Muscle of arm (tissue), 14 donors: ENCODE measurements at places on chromosomes 1 and 21. TPM values are rescaled to one million over a fixed set of nuclear protein-coding genes. Genes with fewer than 3 reads are reported as not detected.

GRCh38 chr1:96361271-96361856 lies 360.2 kb upstream of the PTBP2 start:
- DNase-seq = no peak

DNA sequence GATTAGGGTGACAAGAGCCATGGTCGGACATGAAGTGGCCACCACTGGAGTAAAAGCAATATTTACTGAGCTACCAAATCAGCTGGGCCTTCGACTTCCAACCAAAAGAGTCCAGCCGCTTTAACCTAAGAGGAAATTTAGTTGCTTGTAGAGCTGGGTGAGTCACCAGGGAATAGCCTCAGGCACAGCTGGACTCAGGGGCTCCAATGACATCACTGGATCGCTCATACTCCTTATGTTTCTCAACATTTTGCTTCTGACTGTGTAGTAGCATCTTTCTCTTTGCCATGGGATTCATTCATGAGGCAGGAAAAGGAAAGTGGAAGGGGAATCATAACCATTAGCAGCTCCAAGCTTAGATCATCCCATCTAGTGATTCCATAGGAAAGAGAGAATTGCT lies 664.4 kb downstream of the MATN1 start:
- no peak for DNase-seq

GRCh38 chr1:25805863-25806225 lies 5.9 kb downstream of the SELENON start:
- no peak for DNase-seq

DNA sequence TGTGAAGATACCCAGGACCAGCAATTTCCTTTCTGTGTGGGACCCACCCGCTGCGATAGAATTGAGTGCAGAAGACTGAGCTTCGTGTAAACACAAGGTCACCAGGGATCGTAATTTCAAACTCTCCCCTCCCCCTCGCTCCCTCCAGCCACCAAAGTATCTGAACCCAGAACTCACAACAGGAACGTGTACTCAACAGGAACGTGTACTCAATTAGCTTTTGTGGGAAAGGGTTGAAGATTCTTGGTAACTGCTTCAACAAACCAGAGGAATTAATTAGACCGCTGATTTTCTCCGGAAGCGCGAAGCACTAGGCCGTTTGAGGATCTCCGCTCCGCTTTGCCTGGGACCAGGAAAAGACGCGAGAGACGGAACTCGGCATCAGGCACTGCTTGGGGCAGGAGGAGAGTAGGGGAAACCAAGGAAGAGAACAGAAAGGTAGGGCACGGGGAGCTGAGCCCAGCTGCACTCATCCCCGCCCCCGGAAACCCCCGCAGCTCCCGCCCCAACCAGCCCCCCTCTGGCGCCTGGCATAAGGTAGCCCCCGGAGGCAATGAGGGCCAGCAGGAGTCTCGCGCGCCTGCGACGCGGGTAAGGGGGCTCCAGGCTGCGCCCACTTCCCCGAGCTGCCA lies 453 bp downstream of the DRAM2 start:
- DNase-seq = peak; percentile 65

DNA sequence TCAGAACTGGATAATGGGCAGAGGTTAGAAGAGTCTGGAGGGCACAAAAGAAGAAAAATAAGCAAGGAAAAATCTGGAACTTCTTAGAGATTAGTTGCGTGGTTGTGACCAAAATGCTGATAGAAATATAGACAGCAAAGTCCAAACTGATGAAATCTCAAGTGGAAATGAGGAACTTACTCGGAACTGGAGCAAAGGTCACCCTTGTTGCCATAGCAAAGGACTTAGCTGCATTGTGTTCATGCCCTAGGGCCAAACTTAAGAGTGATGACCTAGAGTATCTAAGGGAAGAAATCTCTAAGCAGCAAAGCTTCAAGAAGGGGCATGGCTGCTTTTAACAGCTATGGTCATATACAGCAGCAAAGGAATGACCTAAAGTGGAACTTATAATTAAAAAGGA lies 180.0 kb downstream of the TTLL7 start:
- DNase-seq = no peak

GRCh38 chr1:44780583-44781121 lies 5.3 kb downstream of the RPS8 start:
- no peak for DNase-seq

- DNase-seq = no peak
Measured at GRCh38 chr1:162635418-162635817, 3.2 kb downstream of the DDR2 start.

DNA sequence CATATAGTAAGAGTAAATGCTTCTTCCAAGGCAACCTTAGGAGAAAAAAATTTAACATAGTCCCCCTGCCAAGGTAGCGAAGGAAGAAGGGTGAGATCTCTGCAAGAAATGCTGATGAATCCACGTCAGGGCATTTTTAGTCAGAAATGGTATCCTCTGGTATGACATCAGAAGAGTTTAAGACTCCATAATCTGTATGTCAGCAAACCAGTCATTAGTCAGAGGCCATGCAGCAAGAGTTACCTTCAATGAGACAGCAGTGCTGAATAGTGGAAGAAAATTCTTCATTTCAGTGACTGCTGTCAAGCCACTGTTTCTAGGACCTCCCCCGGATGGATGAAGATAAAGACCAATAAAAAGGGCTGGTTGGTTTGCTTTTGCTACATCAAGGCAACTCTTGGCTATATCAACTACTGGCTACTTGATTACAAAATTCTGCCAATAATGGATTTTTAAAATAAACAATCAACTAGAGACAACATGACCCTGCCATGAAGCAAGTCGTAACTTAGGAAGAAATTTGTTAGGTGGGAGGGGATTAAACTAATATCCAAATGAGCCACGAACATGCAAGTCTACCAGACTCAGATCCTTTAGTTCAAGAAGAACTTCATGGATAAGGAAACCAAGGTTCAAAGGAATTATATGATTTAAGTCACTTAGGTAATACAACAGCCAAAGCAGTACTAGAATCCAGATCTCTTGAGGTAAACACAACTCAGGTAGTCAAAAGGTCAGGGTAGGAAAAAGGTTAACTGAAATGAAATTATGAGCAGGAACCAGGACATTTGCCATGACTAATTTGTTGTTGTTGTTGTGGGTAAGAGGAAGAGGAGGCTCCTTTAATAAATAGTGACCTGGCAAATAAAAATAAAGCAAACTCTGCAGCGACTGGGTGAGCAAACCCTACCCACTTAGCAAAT lies 25.6 kb upstream of the GUCA2A start:
- no peak for DNase-seq

DNA sequence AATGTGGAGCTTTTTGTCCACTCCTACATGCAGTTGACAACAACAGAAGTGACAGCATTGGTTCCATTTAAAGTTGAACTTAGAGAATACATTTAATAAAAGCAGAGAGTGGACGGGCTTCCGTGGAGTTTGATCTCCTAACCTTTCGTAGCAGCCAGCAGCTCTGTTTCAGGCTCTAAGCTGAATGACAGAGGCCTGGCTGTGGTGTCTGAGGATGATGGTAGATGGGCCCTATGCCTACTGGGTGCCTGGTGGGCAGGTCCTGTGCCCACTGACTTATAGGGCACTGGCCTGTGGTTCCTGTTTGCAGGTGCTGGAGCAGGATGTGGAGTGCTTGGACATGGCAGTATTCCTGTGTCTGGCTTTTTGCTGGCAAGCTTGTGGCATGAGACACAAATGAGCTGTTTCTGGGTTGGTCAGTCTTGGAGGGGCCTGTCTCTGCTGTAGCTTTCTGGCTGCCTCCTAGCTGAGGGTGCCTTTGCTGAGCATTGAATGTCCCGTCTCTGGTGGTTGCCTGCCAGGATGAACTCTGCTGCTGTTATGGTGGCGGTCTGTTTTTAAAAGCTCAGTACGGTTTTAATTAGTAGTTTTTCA lies 54.6 kb downstream of the PRDM2 start:
- no peak for DNase-seq

- DNase-seq = no peak
Measured at GRCh38 chr1:10866321-10867093, 70.1 kb upstream of the CASZ1 start.

- no peak for DNase-seq
Measured at GRCh38 chr1:84348759-84349158, 47.3 kb downstream of the SAMD13 start.

GRCh38 chr1:237901299-237901934 lies 10.7 kb upstream of the ZP4 start:
- DNase-seq = no peak

- no peak for DNase-seq
Measured at GRCh38 chr1:183723571-183723970, 70.5 kb upstream of the APOBEC4 start.

DNA sequence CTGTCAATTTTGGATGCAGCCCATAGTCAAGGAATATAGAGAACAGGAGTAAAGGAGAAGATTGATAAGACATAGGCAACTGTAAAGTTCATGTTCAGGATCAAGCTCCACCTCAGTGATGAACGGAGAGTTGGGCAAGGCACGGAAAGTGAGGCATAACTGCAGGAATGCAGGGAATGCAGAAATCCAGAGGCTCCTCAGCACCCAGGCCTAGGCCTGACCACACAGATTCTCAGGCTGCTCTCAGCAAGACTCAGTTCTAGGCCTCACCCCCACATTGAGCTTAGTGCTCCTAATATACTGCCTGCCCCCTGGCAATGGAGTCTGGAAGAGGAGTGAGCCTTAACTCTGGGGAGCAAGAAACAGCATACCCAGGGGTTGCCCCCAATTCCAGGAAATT lies 36.3 kb upstream of the S1PR1 start:
- no peak for DNase-seq

DNA sequence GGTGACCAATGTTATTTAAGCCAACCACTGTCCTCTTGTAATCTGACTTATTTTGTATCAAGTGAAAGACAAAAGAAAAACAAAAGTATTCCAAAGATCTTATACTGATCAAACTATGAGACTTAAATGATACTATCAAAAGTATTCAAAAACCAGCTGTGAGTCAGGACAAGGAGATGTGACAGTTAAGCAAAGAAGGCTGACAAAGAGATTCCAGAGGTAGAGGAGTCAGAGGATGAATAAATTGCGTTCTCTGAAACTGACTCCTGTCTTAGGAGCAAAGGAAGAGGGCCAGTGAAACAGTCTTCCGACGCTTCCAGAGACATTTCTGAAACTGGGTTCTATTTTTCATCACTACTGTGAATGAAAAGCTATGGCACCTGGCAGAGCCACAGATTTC lies 20.9 kb downstream of the TMEM50B start:
- no peak for DNase-seq

DNA sequence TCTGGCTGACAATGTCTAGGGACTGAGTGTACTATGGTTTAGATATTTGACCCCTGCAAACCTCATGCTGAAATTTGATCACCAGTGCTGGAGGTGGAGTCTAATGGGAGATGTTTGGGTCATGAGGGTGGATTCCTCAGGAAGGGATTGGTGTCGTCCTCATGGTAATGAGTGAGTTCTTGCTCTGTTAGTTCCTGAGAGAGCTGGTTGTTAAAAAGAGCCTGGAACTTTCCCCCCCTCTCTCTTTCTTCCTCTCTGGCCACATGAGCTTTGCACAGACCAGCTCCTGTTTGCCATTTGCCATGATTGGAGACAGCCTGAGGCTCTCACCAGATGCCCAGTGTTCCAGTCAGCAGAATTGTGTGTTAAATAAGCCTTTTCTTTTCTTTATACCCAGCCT lies 36.6 kb upstream of the CNIH3 start:
- no peak for DNase-seq

DNA sequence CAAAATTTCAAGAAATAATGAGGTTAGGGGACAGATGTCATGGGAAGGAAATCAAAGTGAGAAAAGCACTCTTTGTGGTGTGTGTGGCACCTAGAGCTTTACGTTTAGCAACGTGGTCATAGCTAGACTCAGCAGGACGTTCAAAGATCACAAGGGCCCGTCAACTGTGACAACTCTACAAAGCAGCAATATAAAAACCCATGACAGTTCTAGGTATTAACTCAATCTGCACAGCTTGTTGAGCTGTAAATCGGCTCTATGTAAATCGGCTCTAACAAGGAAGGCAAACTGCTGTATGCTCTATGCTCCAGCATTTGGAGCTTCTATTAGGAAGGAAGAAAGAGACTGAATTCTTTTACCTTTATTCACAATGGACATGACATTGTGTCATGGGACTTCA lies 64.8 kb downstream of the TP53BP2 start:
- DNase-seq = no peak

- DNase-seq = no peak
Measured at GRCh38 chr1:26991310-26992116, 2.0 kb upstream of the TRNP1 start.

- DNase-seq = peak; percentile 65
Measured at GRCh38 chr1:37795340-37796125, 1.9 kb downstream of the MANEAL start.

DNA sequence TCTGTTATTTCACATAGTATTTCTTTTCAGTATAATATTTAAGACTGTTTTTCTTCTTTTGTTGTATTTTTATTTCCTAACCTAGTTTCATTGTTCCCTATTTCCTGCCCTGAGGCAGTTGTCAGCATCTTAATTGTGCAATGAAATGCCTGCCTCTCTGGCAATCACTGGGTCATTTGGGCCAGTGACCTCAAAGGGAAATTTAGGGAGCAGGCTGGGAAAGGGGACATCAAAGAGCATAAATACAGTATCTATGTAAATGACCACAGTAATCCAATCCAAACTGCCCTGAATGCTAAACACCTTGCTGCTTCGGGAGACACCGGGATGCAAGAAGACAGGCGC lies 147.8 kb downstream of the TLR5 start:
- no peak for DNase-seq

GRCh38 chr1:244173769-244174168 lies 122.7 kb downstream of the ZBTB18 start:
- DNase-seq = no peak

DNA sequence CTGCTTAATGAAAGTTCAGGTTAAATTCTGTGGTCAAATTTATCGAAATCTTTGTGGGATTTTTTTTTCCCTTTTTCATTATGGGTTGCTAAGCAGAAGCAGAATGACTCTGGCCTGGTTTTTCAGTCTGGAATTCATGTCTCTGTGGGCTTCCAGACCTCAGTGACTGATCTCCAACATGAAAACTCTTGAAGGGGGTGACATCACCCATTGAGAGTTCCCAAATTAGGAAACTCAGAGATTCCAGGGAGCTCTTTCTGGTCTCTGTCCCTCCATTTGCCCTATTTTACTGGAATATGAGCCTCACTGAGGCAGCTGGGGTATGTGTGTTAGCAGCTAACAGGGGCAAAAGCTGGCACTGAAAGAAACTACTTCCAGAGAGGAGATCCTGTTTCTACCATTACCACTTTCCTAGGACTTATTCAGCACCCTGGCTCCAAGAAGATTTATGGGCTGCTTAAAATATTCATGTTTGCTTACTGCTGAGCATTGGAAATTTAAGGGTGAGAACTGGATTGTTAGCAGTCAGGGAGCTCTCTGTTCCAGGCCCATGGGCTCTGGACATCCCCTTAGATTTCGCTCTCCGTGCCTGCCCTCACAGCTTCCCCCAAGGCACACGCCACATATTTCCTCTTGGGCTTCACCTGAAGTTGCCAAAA lies 203.4 kb upstream of the SPAG17 start:
- DNase-seq = no peak

- DNase-seq = peak; percentile 65
Measured at GRCh38 chr1:178037510-178038253, 56.2 kb upstream of the RASAL2 start.

ERICH3 gene
- 0.05 TPM for polyA plus RNA-seq

SMPDL3B gene
- polyA plus RNA-seq = 0.13 TPM

PLEKHA6 gene
- polyA plus RNA-seq = 4.3 TPM

KCNN3 gene
- 11.4 TPM for polyA plus RNA-seq

GPR153 gene
- polyA plus RNA-seq = 15.0 TPM

NES gene
- 840 TPM for polyA plus RNA-seq

DOP1B gene
- 23.8 TPM for polyA plus RNA-seq

AIRE gene
- polyA plus RNA-seq = not detected
